ENCODE measurements at places on chromosomes 2 and 18. TPM values are rescaled to one million over a fixed set of nuclear protein-coding genes. Genes with fewer than 3 reads are reported as not detected.

GRCh38 chr18:76619261-76619620, 124.2 kb upstream of the ZNF516 start:
- DNase-seq: no peak

The PCARE gene
- total RNA-seq: not detected

DNA sequence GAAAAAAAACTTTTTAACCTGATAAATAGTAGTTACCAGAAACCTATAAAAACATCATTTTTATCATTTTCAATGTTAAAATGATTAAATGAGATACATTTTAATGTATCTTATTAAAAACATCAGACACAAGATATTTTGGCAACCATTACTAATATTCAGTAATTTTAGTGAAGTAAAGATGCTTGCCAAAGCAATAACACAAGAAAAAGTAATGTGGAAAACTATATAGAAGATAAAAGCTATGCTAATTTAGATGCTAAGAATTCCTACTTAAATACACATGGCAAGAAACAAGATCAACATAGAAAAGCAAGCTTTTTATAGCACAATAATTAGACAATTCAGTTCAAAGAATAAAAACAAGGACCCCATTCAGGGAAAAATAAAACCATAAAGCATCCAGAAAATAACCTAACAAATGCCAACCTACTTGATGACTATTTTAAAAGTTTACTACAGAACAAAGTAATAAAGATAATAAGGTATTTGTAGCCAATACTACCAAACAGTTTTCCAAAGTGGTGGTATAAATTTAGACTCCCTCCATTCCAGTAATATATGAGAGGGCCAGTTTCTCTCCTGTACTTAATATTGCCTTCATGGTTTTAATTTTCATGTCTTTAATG, 489.5 kb downstream of the CDH2 start:
- DNase-seq: no peak

The ZNF396 gene
- 4.8 TPM for total RNA-seq

The VAMP5 gene
- 3.4 TPM for total RNA-seq

The FEV gene
- total RNA-seq: 51.1 TPM

DNA sequence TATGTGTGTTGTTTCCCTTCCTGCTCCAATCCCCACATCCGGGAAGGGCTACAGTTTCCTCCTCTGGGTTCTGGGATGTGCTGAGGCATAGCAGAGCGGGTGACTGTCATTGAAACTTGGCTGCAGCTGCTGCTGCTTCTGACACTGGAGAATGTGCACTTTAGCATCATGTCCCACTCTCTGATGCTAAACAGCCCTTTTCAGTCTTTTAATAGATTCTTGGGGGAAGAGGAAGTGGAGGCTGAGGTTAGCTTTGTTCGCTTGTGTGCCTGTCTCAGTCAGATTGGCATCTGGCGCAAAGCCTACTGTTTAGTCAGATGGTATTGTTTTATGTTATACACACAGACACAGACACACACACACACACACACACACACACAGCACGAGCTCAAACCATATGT, 136.5 kb upstream of the RND3 start:
- DNase-seq: no peak

DNA sequence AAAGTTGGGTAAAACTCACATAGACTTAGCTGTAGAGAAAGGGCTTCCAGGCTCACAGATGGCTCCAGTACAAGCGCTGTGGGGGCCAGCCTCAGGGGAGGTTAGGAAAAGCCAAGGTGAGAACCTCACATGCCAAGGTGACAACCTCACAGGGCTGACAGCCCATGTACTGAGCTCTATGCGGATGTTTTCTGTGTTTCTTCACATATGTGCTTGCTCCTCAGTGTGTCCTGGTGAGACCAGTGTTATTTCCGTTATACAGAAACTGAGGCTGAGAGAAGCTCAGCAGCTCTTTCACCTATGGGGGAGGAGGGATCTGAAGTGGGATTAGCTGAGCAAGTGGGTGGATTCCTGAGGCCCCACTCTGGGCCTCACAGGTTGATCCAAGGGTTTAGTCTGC, 67.3 kb downstream of the INPP4A start:
- DNase-seq: peak; percentile 36

DNA sequence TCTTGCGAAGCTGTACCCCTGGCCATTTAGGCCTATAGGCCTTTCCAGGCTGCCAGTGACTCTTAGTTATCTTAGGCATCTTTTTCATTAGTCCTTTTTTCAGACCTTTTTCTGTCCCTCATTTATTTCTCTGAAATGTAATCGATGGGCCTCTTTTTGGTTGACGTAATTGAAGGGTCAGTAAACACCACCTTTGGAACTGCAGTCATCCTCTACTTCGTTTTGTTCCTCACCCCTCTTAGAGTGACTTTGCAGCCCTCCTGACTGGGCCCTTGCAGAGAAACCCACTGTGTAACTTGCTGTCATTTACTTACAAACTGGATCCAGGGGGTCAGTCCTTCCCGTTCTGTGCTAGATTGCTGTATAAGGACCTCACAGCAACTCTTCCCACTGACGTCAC, 23.2 kb downstream of the CENPO start:
- peak; percentile 25 for DNase-seq

GRCh38 chr2:81412681-81413080, 1108.1 kb upstream of the LRRTM1 start:
- DNase-seq: no peak

GRCh38 chr2:199631129-199631528, 173.4 kb upstream of the SATB2 start:
- no peak for DNase-seq

The GPR35 gene
- total RNA-seq: 3.6 TPM

GRCh38 chr18:9536354-9537152, 61.2 kb downstream of the RALBP1 start:
- no peak for DNase-seq

The SERPINB3 gene
- total RNA-seq: 0.94 TPM

DNA sequence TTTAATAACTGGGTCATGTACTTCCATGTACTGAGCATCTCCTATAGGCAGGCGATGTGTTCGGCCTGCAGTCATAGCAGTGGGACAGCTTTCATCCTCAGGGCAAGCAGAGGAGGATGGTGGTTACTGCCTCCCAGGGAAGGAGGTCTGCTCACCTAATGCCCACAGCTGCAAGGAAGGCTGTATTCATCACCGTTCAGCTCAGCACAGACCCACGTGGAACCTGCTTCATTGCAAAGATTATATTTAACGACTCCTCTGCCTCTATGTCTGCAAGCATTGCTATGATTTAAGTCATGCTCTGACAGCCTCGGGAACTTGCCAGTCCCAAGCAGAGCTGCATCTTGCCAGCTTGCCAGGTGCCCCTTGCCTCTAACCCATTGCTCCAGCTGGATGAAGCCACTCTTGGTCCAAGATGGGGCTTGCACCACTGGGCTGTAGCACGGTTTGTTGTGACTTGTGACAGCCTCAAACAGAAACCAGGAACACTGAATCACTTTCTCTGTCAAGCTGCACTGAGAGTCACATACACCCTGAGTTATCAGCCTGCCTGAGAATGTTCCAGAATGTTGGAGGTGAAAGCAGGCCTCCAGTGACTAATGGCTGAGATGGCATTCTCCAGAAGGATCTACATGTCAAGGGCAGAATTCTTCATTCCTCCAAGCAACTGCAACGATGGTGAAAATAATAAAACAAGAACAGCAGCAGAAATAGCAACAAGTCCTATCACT, 651.1 kb upstream of the ID2 start:
- DNase-seq: no peak

- DNase-seq: no peak
Observed at GRCh38 chr2:36449943-36450392, 94.4 kb downstream of the CRIM1 start.

GRCh38 chr2:65527451-65528240, 95.2 kb upstream of the SPRED2 start:
- no peak for DNase-seq

- DNase-seq: no peak
Observed at GRCh38 chr2:233745073-233745755, 14.9 kb upstream of the UGT1A1 start.

- DNase-seq: no peak
Observed at GRCh38 chr2:30321466-30321865, 90.1 kb downstream of the LBH start.

GRCh38 chr2:71166812-71167211, 36.4 kb downstream of the MPHOSPH10 start:
- DNase-seq: no peak

DNA sequence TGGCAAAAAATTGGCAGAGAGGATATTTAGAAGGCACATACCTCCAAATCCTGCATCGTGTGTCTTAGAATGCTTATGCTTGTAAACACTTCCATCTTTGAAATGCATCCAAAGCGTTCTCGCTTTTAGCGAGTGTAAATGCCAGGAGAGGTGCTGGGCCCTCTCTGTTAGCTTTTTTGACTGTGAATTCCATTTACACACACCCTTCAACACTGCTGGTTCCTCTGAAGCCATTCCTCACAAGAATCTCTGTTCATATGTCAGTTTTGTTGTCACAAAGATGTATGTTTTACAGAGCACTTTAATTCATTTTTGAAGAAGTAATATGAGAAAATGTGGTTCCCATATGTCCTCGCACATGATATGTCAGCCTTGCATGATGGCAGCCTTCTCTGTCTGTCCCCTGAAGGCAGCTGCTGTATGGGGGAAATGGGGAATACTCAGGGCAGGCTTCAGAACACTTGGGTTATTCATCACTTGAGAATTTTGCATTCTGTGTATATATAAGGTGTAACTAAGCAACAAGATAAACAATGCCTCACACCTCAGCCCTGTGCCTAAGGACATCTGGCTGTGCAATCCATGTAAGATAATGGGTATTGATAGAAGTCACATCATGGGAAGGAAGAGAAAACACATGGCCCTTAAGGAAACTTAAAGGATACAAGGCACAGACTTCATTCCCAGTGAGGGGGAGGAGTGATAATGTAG, 52.3 kb downstream of the RAB27B start:
- no peak for DNase-seq

GRCh38 chr2:213011505-213011904, 139.9 kb downstream of the IKZF2 start:
- no peak for DNase-seq

DNA sequence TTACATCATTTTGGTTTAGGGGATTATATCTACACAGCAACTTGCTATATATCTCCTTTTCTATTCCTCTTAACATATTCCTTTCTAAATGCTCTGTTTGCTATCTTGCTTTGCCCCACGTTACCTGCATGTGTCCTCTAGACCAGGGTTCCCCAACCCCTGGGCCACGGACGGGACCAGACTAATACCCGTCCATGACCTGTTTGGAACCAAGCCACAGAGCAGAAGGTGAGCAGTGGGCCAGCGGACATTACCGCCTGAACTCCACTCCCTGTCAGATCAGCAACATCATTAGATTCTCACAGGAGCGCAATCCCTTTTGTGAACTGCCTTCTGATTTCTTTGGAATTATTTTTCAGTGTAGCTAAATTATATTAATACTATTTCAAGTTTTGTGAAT, 66.7 kb downstream of the KCMF1 start:
- DNase-seq: no peak

GRCh38 chr2:100877555-100877954, 57.6 kb downstream of the NPAS2 start:
- DNase-seq: no peak

The TMEM182 gene
- 5.8 TPM for total RNA-seq

The HNRNPLL gene
- 72.3 TPM for total RNA-seq

DNA sequence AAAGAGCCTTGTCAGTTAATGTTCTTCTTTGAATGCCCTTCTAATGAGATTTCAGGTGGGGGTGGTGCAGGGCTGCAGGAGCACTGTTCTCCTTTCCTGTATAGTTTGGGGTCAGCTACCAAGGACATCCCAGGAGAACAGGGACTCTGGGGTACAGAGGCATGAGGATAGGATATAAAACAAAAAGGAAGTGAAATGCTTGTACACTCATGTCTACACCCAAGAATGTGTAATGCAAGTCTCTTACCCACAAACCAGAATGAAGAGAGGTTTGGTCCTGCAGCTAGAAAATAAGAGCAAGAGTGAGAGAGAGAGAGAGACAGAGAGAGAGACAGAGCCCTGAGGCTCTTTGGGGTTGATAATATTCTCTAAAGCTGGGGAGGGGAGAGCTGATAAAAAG, 151.8 kb upstream of the KCTD1 start:
- no peak for DNase-seq

- no peak for DNase-seq
Observed at GRCh38 chr18:60675801-60676200, 303.2 kb upstream of the MC4R start.

- DNase-seq: no peak
Observed at GRCh38 chr2:69201259-69201658, 185.8 kb downstream of the GFPT1 start.

DNA sequence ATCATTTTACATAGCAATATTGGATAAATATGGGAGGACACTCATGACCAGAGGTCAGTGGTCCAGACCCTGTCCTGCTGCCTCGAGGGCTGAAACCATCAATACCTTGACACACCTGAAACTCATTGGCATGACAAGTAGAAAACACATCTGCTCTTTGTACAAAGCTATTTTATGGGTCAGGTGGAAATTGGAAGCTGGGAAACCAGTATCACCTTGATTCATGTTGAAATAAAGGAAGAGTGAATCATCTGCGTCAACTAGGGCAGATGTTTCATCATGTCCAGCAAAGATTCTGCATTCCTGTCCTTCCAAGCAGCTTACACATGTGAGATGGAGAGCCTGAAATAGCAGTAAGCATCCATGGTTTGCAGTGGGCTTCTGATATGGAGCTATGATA, 80.0 kb upstream of the ERBB4 start:
- no peak for DNase-seq

DNA sequence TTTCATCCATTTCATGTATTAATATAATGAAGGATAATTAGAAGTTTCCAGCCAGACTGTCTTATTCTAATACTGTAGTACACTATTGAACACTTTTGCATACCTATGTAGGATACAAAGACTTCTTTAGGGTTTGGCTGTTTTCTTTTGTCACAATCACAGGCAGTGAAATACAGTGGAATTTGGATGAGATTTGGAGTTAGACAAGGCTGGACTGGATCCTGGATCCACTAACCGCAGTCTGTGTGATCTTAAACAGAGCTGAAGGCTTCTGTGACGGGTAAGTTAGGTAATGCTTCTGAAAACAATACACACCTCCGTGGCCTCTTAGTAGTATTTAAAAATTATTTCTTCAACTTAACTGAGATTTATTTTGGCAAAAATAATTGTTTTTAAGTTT, 1128.6 kb upstream of the CDH2 start:
- no peak for DNase-seq

The ST8SIA5 gene
- 1.9 TPM for total RNA-seq

- DNase-seq: no peak
Observed at GRCh38 chr2:240112914-240113690, 23.0 kb downstream of the COPS9 start.

All from type B pancreatic cell (in vitro differentiated cells).